ENCODE measurements at places on chromosomes 3 and 15.

GRCh38 chr3:125140818-125141595, 71.5 kb downstream of the SLC12A8 start:
- no peak for DNase-seq

DNA sequence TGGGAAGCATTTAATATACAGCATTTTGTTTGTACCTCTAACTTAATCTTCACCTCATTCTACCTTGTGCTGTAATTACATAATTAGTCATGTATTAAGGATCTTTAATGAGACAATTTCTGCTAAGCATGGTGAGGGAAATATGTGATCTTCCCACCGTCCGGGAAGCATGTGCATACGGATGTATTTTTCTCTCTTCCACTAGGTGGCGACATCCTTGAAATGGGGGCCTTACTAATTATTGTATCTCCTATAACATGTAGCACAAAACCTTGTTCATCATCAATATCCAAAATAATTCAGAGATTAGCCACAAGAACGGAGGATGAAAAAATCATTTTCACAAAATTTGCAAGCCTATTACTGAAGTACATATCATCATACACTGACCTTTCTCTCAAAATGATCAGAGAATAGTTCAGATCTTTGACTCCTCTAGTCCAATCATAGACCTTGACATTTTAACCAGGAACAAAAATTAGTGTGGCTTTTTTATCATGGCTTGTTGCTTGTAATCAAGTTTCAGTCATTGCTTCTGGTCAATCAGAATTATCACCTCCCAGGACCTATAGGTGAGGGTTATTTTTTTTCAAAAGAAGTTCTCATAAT, 148.9 kb upstream of the GBE1 start:
- DNase-seq: no peak

DNA sequence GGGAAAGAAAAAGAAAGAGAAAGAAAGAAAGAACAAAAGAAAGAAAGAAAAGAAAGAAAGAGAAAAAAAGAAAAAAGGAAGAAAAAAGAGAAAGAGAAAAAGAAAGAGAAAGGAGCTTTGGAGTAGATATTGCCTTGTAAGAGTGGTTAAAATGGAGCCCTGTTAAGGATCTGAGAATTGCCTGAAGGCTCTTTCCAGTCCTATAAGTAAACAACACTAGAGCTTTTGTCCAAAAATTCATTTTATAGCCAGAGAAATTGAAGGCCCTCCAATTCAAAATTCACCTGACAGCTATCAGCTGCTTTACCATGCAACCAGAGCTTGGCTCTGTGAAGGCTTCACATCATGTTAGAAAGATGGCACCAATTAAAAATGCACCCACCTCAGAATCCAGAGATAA, 102.1 kb upstream of the FRMD4B start:
- no peak for DNase-seq

- no peak for DNase-seq
These were observed 34.0 kb upstream of the CCK start for GRCh38 chr3:42300013-42300412.

DNA sequence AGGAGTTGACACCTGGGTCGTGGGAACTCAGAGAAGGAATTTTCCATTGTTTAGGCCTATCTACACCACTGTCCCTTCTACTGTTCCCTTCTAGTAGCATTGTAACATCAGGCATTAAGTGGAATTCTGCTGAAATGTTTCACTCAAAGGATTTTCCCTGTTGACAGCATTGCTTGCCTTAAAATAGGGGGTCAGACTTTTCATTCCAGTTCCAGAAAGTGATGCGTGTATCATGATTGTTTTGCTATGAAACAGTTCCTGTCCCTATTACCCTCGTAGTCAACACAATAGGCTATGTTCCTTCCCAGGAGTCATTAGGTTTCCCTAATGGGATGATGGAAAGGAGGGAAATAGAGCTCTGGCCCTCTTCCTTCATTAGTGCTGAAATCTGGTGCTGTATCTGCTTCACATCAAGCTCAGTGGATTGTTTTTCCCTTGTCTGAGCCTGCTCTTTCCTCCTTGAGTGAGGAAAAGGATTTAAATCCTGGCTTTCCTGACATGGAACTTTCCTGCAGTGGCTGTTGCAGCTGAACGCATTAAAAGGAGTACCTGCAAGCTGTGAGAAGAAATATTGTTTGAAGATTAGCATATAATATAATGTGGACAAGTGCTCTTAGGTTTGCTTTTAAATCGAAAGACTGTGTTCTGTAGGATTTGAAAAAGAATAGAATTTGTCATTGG, 195.9 kb downstream of the KLHL25 start:
- no peak for DNase-seq

- no peak for DNase-seq
These were observed 358.6 kb upstream of the ARHGEF26 start for GRCh38 chr3:153762411-153763235.

DNA sequence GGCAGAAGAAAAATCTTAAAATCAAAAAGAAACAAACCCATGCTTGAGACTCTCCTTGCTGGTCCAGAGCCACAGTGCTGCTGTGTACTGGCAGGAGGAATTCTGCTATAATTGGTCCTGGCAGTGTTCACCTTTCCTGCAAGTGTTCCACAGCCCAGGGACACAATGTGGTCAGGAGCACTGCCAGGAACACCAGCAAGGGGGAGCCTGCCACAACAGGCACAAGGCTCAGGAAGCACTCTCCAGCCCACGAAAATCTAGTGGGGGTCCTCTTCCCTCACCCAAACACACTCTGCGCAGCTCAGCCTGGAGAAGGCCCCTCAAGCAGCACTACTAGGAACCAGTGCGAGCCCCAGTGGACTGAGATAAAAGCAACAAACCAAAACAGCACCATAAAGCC, 92.9 kb downstream of the UBE3A start:
- DNase-seq: no peak

DNA sequence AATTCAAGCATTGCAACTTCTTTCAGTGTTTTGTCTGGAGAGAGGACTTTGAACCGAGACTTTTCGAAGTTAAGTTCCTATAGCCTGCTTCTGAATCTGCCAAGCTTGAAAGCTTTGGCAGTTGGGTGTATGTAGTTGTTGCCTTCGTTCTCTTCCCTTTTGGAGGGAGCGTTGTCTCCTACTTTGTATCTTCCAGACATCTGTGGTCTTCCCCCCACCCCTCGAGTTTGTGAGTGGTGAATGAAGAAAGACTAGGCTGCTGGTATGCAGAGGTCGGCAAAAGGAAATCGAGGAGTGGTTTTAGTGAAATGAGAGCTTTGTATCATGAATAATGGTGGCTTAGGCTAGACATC, 1.3 kb downstream of the CTNNB1 start:
- no peak for DNase-seq

DNA sequence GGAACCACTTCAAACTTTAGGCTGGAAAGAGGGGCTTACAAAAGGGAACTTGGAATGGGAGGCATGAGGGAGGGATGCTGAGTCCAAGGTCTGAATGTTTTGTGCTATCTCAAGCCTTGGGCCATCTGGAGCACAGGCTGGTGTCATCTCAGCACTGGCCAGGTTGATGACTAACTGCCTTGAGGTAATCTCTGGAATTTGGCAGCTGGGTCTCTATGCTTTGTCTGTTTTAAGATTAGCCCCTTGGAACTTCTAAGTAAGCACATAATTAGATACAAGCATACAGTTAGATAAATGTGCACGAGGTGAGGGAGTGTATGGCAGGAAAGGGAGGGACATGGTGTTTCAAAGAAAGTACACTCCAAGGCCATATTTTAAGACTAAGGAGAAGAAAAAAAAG, 252.4 kb upstream of the CCDC54 start:
- no peak for DNase-seq

DNA sequence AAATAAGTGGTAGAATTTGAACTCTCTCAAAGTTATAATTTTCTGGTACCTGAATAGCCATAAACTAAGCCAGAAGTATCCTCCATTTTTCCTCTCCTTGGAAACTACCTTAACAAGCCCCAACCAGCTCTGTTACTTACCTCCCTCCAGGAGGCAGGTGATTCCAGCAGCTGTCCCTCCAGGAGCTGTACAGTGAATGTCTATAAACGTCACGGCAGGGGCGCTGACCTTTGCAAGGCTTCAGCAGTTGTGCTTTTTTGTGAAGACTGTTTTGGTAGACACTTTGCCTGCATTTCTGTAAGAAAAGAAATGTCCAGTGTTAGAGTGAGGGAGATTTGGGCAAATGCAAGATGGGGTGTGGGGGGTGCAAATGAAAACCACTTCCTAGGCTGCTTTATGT, 67.2 kb downstream of the LEO1 start:
- DNase-seq: no peak

DNA sequence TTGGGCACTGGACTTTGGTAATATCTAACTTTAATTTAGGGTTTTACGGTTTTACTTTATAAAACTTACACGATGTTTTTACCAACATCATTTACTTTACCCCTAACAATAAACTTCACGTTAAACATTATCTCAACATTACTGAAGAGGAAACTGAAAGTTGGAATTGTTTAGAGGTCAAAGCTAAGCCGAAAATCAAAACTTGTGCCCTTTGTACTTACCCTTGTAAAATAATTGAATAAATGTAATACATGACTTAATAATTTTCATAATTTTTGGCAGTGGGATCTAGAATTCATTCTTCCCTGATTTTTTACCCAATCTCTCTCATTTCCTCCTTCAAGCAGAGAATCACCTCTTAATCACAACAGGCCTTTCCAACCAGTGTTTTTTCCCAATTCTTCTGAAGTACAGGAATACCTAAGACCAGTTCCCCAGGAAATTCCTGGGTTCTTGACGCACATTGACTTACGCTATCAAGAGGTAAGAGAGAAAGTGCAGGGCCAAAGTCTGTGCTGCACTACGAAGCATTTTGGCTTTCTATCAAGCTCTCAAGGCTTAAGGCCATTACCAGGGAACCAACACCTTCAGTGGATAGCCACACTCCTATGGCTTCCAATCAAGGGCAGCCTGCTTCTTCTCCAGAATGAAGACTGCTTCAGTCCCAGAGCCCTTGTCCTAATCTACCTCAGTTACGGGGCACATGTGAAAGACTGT, 11.9 kb upstream of the SEMA6D start:
- no peak for DNase-seq

GRCh38 chr15:44427756-44428724, 611 bp downstream of the CTDSPL2 start:
- DNase-seq: no peak

DNA sequence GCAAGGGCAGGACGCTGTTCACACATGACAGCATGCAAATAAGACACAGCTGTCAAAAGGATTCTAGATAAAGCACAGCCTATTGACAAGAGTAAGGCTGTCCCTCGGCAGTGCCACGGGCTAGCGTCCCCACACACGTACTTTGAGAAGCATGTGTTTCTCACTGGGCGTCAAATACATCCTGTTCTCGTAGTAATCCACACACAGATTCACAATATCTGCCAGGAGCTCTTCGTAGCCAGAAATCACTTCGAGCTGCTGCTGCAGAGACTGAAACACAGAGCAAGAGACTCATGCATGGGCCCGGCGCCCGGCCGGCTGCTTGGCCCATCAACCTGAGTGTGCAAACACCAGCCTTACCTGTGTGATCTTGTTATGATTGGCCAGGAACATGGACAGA, 41.1 kb downstream of the CYFIP1 start:
- no peak for DNase-seq

DNA sequence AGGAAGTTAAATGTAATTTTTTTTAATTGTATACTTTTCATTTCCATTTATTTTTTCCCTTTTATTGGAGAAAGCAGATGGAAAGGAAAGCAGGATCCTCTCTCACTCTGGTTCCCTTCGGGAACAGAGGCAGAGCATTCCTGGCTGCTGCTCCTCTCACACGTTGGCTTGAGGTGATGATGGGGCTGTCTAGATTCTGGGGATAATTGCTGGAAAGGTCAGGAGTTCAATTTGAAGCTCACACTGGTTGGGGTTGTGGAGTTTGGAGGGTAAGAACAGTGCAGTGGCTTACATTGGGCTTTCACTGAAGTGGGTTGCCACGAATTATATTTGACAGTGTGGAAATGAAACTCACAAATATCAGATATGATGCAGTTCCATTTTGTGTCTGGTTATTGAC, 57.6 kb downstream of the RARB start:
- no peak for DNase-seq

- DNase-seq: no peak
These were observed 35.6 kb upstream of the LIPC start for GRCh38 chr15:58396181-58396580.

GRCh38 chr3:151100076-151100475, 14.6 kb downstream of the MED12L start:
- no peak for DNase-seq

DNA sequence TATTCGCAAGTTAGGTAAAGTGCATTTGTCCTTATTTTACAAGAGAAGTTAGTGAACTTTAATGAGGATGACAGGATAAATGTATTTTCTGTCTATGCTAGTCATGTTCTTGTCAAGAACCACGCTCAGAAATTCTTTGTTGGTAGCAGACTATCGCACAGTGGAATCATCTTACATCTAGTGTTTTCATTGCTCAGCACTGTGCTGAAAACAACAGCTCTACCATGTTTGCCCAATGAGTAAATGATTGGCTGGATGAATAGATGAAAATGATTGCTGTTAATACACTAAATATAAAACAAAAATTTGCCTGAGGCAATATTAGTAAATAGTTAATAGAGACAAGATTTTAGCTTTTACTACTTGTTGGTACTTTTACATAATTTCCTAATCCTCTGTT, 265.3 kb upstream of the GOLIM4 start:
- DNase-seq: no peak

- DNase-seq: no peak
These were observed 246.1 kb downstream of the SI start for GRCh38 chr3:164832216-164832615.

GRCh38 chr3:64303881-64304280, 78.6 kb upstream of the PRICKLE2 start:
- DNase-seq: no peak

DNA sequence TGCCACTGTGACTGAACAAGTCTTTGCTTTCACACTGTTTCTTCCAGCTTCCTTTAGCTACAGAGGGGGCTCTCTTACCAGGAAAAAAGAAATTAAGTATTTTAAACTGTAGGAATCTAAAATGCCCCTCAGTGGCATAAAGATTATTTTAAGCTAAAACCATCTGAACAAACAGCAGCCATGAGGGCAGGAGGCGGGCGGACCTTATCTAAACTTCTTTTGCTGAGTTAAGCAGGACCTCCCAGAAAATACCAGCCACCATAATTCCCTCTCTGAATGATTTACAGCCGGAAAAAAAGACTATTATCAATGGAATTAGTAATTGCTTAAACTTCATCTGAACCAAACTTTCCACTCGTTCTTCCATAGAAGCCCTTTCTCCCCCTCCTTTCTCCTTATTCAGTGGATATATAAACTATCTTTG, 5.2 kb upstream of the TOPAZ1 start:
- DNase-seq: no peak

DNA sequence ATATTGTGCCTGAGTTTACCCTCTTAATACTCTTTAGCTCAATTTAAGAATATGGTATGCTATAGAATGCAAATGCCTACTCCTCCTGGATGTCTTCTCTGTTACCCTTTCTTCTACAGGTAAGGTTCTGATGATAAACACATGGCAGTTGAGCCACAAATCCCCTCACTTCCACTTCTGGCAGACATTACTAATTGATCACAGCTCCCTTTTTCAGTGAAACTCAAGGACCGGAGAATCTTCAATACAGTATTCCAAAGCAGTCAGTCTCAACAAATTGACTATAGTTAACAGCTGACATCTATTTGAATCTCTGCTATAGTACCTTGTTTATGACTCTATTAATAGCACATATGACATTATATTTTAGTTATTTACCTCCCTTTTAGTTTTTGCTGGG, 232.1 kb upstream of the ADAMTS9 start:
- no peak for DNase-seq

- no peak for DNase-seq
These were observed 34.5 kb upstream of the TMEM42 start for GRCh38 chr3:44827196-44827595.

- DNase-seq: no peak
These were observed 23.2 kb downstream of the NRG4 start for GRCh38 chr15:75989045-75989444.
